Stimulated activated CD4-positive, alpha-beta T cell treated with anti-CD3 and anti-CD28 coated beads, Interleukin-2, amount 100 ng/mL, for 48 hours (primary cell): ENCODE measurements at places on chromosomes 12 and 14.

GRCh38 chr12:38601949-38602348 lies 285.4 kb downstream of the ALG10B start:
- no peak for DNase-seq

DNA sequence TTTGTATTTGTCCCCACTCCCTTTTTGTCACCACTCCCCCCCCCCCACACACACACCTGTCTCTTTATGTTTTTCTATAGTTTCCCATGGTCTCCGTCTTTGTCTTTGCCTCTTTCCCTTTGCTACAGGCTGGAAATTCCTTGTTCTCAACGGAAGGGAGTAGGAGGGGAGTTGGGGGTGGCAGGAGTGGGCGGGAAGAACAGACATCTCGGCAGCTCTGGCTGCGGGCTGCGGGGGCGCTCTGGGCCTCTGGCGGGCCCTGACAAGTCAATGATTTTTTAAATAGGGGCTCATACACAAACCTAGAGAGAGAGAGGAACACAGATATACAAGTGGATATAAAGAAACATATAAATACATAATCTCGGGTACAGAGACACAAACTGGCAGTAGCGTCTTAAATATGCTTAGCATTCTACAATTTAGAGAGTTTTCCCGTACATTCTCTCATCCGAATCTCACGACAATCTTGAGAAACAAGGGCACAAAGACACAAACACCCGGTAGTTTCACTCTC lies 2.4 kb upstream of the NAB2 start:
- no peak for DNase-seq

GRCh38 chr12:107126796-107127481 lies 33.6 kb upstream of the CRY1 start:
- no peak for DNase-seq

GRCh38 chr12:47021298-47021697 lies 58.1 kb upstream of the PCED1B start:
- no peak for DNase-seq

GRCh38 chr12:32248441-32249140 lies 141.9 kb downstream of the BICD1 start:
- DNase-seq: no peak

DNA sequence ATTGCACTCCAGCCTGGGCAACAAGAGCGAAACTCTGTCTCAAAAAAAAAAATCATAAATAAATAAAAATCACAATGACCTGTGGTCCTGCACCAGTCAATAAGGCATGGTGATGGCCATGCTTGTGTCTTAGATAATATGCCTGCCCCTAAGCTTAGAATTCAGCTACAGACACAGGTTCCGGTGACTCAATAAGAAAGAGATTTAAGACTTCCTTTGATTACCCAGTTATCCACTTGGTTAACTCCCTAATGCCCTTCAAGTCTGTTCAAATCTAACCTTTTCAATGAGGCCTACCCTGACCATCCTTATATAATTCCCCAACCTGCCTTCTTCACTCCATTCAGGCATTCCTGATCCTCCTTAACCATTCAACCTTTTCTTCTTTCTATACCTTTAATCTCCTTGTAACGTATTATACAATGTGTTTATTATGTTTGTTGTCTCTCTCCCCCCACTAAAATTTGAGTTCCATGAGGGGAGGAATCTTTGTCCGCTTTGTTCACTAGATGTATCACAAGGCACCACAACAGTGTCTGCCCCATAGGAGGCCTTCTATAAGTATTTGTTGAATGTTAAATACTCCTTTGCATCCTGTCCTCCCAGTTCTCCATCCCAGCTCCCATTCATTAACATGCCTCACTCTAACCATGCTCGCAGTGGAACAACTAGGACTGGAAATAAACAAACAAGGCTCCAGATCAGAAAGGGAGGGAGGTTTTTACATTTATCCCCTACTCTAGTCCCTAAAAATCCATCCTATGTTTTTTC lies 8.9 kb downstream of the MAP4K5 start:
- DNase-seq: no peak

- DNase-seq: no peak
Observed at GRCh38 chr12:112868459-112869041, 38.2 kb upstream of the OAS1 start.

GRCh38 chr12:12917517-12917916 lies 26.2 kb downstream of the GPRC5A start:
- no peak for DNase-seq

DNA sequence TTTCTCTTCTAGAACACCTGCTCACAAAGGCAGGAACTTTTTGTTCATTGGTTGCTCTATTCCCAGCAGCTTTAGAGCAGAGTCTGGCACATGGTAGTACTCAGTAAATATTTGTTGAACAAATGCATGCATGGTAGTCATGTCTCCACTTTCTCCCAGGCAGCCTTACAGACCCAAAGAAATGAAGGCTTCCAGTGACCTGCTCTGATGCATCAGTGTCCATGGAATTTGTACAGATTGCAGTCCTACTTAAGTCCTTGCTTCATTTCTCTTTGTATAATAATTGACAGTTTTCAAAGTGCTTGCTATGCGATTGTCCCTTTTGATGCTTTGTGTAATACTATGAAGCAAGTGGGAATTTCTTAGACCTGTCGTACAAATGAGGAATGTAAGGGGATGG lies 119.6 kb downstream of the DERA start:
- DNase-seq: no peak

- no peak for DNase-seq
Observed at GRCh38 chr12:76199808-76200207, 115.3 kb upstream of the NAP1L1 start.

DNA sequence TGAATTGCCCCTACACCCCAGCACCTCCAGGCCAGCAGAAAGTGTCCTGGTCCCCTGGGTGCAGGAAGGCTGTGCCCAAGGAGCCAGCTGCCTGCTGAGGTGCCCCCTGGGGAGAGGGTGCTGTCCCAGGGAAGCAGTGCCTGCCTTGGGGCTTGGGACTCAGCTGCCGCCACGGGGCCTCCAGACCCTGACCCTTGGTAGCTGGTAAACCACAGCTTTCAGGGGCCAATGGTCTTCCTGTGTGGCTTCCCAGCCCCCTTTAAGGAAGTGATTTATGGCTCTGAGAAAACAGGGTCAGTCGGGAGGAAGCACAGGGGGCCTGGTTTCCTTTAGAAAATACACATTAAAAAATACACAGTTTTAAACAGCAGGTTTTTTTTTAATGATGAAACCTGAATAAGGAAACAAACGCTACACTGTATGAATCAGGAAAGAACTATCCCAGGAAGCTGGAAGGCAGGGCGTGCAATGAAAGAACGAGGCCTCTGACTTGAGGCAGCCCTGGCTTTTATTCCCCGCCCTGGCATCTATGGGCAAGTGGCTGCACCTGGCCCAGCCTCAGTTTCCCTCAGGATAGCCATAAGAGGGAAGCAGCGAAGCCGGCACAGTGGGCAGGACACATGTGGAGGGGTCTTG lies 40.6 kb upstream of the EML1 start:
- DNase-seq: no peak

DNA sequence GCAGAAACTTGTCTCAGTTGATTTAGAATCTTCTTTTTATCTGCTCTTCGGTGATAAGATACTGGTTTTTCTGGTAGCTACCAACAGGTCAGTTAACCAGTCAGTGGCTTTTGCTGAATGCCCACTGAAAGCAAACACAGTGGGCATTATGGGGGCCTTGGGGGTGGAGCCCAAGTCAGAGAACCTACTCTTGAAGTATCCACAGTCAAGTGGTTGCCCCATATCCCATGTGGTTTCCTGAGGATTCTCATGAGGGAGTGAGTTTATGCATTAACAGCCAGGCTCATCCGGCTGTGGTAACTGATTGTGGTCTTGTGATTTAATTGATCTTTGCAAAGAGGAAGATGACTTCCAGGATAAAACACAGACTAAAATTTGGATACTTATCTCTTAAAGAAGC lies 83.7 kb downstream of the ST8SIA1 start:
- no peak for DNase-seq

- no peak for DNase-seq
Observed at GRCh38 chr12:2251526-2252209, 198.9 kb downstream of the CACNA1C start.

- no peak for DNase-seq
Observed at GRCh38 chr12:11891754-11892386, 178.9 kb upstream of the BCL2L14 start.

GRCh38 chr14:54123841-54124240 lies 167.2 kb upstream of the BMP4 start:
- DNase-seq: no peak

- no peak for DNase-seq
Observed at GRCh38 chr12:8996682-8997405, 7.5 kb downstream of the KLRG1 start.

GRCh38 chr14:69685218-69685616 lies 73.8 kb downstream of the SUSD6 start:
- peak; percentile 60 for DNase-seq

- no peak for DNase-seq
Observed at GRCh38 chr14:87994974-87995373, 2.0 kb upstream of the GALC start.

DNA sequence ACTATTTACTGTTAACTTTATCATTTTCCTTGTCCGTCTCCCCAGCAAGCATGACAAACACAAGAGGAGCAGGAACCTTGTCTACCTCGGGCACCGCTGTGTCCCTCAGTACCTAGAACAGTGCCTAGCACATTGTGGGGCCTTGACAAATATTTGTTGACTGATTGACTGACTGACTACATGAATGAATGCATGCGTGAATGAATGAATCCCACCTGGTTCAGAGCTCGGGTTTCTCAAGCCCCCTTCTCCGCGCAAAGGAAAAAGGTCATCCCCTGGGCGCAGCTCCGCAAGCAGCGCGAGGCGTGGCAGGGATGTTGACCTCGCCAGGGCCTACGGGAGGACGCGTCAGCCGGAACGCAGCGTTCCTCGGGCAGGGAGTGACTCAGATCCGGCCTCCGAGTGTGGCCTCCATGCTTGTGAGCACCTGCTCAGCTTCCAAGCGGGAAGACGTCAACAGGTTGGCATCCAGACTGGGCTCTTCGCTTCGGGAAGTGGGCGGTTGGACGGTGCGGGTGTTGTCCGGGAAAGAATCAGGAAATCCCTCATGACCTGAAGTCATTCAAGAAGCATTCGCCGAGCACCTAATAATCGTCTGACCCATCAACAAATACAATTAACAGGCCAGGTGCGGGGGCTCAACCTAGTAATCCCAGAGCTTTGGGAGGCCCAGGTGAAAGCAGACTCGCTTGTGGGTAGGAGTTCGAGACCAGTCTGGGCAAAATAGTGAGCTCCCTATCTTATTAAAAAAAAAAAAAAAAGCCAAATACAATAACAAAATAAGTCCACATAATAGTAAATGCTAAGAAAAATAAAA lies 13.9 kb upstream of the UBC start:
- DNase-seq: no peak

DNA sequence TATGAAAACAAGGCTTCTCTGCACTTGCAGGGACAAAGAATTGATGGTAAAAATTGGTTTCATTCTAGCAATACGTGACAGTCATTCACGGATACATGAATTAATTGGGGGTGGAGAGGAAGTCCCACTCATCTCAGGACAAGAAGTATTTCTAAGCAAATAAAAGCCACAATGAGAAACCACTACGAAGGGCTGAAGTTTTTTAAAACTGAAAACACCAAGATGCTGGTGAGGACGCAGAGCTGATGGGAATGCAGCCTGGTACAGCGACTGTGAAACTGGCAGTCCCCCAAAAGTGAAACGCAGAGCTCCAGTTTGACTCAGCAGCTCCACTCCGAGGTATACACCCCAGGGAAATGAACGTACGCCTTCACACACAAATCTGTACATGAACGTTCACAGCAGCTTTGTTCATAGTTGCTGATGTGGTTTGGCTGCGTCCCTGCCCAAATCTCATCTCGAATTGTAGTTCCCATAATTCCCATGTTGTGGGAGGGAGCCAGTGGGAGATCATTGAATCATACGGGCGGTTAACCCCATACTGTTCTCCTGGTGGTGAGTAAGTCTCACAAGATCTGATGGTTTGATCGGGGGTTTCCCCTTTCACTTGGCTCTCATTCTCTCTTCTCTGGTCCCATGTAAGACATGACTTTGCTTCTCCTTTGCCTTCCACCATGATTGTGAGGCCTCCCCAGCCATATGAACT lies 89.0 kb downstream of the SCARB1 start:
- DNase-seq: peak; percentile 70

GRCh38 chr14:101814934-101815333 lies 53.4 kb downstream of the PPP2R5C start:
- DNase-seq: no peak

DNA sequence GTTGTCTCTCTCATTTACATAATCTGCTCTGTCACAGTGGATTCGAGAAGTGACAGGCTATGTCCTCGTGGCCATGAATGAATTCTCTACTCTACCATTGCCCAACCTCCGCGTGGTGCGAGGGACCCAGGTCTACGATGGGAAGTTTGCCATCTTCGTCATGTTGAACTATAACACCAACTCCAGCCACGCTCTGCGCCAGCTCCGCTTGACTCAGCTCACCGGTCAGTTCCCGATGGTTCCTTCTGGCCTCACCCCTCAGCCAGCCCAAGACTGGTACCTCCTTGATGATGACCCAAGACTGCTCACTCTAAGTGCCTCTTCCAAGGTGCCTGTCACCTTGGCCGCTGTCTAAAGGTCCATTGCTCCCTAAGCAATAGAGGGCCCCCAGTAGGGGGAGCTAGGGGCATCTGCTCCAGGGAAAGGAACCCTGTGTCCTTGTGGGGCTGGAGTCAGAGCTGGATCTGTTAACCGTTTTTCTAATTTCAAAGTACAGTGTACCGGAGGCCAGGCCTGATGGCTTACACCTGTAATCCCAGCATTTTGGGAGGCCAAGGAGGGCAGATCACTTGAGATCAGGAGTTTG lies 5.1 kb downstream of the ERBB3 start:
- peak; percentile 24 for DNase-seq

GRCh38 chr14:66624336-66624937 lies 116.5 kb downstream of the GPHN start:
- peak; percentile 13 for DNase-seq

GRCh38 chr14:80493620-80494019 lies 282.3 kb upstream of the DIO2 start:
- no peak for DNase-seq

DNA sequence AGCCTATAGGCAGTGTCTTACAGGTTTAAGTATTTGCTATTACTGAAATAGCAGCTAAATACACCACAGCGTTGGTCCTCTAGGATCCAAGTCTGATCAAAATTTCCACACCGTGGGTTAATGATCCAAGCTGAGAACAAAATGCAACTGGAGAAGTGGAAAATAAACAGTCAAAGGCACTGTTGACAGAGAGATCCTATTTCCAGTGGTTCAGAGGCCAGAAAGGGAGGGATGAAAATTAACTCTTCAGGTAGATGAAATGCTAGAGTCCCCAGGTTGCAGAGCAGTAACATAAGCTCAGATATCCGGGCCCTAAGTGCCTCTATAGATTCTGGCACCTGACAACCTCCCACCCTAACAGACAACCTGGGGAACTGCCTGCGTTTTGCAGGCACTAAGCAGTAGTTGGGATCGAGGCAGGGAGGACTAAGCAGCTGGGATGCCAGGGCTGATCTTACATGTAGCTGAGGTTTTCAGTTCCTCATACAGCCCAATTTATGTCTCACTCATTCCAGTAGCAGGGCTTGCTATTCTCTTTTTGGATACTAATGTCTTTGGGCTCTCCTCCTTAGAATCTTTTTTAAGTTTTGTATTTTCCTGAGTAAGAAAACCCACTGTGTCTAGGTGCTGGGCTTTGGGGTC lies 42.7 kb upstream of the CRACR2A start:
- DNase-seq: no peak
